A673 (cell line): ENCODE measurements at places on chromosomes 6 and 20. TPM values are rescaled to one million over a fixed set of nuclear protein-coding genes. Genes with fewer than 3 reads are reported as not detected.

Gene SNAI1
- total RNA-seq, result 4.1 and 4.4 TPM in 2 replicates

Gene KCNK5
- 0.09 TPM in 1 of 2 replicates, not detected in the other for total RNA-seq

Gene BCAS1
- total RNA-seq, result 1.4 and 2.6 TPM in 2 replicates

Gene LAMA2
- 2.2 TPM in 2 replicates for total RNA-seq

Gene BPIFA1
- not detected in 2 replicates for total RNA-seq

GRCh38 chr20:50523552-50524167 lies 13.5 kb downstream of the PTPN1 start:
- no peak overlapping the region for H3K4me3 ChIP-seq
- no peaks in the 10 kb centered on the region for H3K27me3 ChIP-seq
- no peak overlapping the region for H3K27ac ChIP-seq
- peaks cover 24% of the 10 kb centered on the region for H3K4me1 ChIP-seq

GRCh38 chr20:63977739-63978276 lies 1.6 kb downstream of the SAMD10 start:
- H3K4me3 ChIP-seq, result no peak overlapping the region
- no peaks in the 10 kb centered on the region for H3K27me3 ChIP-seq
- no peak for DNase-seq
- H3K4me1 ChIP-seq, result peaks cover 23% of the 10 kb centered on the region
- H3K27ac ChIP-seq, result no peak overlapping the region

DNA sequence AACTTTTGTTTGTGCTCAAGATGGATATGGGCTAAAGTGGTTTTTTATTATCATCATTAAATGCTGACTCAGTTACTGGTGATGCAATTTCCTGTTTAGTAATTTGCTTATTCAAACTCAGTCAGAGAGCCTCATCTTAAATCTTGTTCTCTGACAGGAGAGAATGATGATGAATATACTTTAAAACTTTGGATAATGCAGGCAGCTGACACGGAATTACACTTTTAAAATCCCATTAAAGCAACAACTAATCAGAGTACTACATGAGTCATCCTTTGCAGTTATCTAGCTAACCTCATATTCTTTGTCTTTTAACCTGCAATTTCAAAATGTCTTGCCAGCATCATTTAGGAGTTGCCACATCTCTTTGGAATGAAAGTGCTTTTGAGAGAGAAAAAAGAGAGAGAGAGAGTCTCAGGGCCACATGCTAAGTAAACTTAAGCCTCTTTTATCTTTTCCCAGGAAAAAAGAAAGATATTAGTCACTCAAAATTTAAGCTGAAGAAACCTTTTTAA lies 9.2 kb upstream of the C6orf141 start:
- no peaks in the 10 kb centered on the region for H3K36me3 ChIP-seq
- DNase-seq, result peak; percentile 98
- peaks cover 62% of the 10 kb centered on the region for H3K4me1 ChIP-seq
- peak overlapping the region; percentile 71 for H3K27ac ChIP-seq
- H3K27me3 ChIP-seq, result no peaks in the 10 kb centered on the region

DNA sequence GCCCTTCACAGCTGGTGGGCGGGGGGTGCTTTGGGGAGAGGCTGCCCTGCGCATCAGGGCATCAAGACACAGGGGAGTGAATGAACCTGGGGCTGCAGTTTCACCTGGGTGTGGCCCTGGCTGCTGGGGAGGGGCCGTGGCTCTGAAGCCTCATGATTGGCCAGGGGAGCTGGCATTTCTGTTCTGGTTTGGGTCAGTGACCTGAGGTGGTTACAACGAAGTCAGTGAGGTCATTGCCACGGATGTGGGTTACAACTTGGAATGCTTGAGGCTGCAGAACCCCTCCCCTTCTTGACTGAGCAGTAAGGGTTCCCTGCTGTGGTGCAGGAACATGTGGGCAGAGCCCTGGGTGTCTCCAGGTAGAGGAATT lies 3.0 kb downstream of the TCEA2 start:
- H3K27me3 ChIP-seq, result no peaks in the 10 kb centered on the region
- no peak overlapping the region for H3K27ac ChIP-seq
- H3K36me3 ChIP-seq, result no peaks in the 10 kb centered on the region
- no peak overlapping the region for H3K4me3 ChIP-seq
- peaks cover 18% of the 10 kb centered on the region for H3K4me1 ChIP-seq
